ENCODE measurements at places on chromosomes 16 and 17.
A peak's percentile ranks its signal among the peaks of the same experiment; 100 is the strongest.

GRCh38 chr16:60741810-60742209 lies 1294.4 kb downstream of the CDH8 start:
- DNase-seq: no peak

DNA sequence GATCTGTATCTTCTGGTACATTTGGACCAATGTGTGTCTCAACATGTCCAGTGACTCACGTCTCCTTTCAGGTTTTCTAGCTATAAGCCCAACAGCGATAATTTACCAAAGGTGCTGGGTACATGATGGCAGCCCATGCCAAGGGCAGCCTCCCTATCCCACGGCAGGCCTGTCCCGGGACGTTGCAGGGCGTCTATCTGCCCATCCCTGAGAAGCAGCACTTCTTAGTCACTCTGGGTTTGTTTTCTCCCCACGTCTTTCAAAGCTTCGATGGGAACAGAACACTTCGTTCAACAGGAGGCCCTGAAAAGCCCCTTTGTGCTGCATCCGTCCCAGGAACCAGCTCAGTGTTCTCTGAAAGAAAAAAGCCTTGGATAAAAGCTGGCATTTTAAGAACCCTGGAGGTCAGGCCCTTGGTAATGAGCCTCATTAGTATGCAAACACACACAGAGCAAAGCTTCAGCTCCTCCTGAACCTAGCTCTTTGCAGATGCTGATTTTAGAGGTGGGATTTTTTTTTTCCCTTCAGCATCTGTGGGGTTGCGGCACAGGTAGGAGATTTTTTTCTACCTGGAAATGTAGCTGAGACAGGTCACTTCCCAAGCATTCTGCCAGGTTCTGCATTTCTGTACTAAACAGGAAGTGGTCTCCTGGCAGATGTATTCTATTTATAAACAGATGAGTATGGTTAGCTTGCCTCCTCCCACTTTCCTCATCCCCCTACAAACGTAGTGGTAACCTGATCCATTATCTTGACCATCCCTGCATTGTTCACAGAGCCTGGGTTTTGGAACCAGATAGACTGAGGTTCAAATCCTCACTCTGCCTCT lies 17.5 kb upstream of the MT4 start:
- peak; percentile 77 for DNase-seq

DNA sequence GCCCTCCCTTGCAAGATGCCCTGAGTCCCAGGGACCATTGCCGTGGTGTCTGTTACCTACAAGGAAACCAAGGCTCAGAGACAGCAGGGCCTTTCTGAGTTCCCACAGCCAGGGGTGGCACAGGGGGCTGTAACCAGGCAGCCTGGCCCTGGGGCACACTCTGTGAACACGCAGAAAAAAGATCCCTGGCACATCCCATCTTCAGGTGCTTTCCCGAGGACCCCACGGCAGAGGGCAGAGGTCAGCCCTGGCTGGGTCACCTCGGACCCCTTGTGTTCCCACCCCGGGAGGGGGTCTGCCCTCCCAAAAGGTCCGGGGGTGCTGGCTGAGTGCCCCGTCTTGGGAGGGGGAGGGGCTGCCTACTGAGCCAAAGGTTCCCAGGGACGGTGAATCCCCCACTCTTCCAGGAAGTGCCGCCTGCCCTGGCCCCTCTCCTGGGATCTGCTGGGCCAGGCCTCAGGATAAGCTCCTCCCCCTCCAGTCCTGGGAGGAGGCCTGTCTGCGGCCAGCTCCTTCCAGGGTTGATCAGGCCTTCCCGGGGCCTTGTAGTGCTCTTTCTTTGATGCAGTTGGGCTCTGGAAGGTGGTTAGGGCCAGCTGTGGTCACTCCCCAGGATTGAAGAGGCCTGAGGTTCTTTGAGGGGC lies 8.1 kb downstream of the GLIS2 start:
- no peak for DNase-seq

DNA sequence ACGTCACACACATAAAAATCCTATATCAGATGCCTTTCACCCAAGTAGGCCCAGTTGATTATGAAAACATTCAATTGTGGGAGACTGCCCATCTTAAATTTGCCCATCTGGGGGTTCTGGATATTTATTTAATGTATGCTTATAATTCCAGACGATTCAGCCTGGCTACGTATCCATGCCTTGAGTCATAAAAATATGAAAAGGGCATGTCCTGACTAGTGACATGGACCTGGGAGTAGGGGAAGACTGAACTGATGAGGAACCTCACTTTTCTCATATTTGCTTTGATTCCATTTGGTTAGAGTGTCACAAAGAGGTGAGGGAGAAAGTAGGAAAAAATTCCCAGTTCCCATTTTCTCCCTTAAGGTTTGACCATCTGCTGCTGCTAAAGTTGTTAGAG lies 122.5 kb upstream of the GNAO1 start:
- no peak for DNase-seq

- DNase-seq: no peak
These were observed 39.7 kb upstream of the PVALEF start for GRCh38 chr17:81125573-81126081.
